ENCODE measurements at places on chromosomes 5 and 9. TPM values are rescaled to one million over a fixed set of nuclear protein-coding genes. Genes with fewer than 3 reads are reported as not detected.

Gene PCDHB3
- polyA plus RNA-seq = not detected

DNA sequence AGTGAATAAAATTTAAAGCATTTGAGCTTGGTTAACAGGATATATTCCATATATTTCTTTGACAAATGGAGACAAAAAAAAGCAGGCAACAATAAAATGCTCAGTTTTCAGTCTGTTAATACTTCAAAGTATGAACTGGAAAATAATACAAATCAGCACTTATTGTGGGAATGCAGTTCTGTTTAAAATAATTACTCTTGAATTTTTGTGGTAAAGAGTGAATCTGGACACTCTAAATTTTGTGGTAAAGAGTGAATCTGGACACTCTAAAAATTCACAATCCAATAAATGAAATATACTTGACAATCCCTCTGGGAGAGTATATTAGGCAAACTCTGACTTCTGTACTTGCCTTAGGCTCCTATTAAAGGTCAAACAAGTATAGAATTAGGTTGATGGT is 141.9 kb upstream of the RASA1 start:
- no peak for DNase-seq

Gene SEMA6A
- polyA plus RNA-seq = not detected

- no peak for DNase-seq
Measured at GRCh38 chr5:75632321-75632720, 21.1 kb downstream of the ANKDD1B start.

DNA sequence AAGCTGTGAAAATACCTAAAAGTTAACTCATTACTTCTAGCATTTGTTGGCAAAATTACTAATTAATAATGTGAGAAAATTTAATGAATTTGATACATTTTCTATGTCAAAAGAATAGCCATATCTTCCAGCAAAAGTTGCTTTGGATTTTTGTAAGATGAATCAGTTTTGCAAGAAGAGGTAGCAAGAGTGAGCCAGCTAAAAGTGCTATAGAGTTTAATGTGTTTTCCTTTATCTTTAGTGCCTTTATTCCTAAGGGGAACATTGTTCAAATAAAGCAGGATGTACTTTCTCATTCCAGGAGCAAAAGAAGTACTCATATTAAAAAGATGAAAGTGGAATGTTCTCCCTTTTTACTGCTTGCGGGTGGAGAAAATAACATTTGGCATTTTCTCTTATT is 622.2 kb downstream of the ANXA1 start:
- DNase-seq = no peak

Gene RECK
- 7.8 TPM for polyA plus RNA-seq

Gene SLC34A3
- not detected for polyA plus RNA-seq

- no peak for DNase-seq
Measured at GRCh38 chr9:29556746-29557145, 1983.5 kb upstream of the C9orf72 start.

Gene GSN
- polyA plus RNA-seq = 226 TPM

DNA sequence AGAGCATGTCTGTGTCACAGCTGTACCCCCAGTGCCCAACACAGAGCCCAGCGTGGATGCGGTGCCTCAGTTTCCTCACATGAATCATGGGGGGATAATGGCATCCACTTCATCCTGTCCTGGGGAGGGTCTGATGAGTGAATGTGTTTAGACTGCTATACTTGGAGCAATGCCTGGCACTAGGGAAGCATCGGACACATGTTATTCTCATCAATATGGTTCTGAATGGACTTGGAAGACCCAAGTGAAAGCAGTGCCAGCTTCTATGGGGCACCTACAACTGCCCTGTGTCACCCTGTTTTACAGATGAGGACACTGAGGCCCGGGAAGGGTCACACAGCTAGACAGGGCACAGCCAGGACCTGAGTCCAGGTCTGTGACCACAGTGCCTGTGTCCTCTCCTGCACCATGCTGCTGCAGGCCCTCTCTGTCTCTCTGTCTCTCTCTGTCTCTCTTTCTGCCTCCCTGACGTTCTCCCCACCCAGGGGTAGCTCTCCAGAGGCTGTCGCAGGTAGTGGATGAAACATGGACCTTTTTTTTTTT is 42.3 kb upstream of the NEK6 start:
- DNase-seq = no peak

Gene FBXL7
- polyA plus RNA-seq = not detected

- no peak for DNase-seq
Measured at GRCh38 chr5:3194271-3194670, 401.4 kb upstream of the IRX1 start.

Gene PCDHGB6
- 0.38 TPM for polyA plus RNA-seq

Gene C9
- polyA plus RNA-seq = not detected

- no peak for DNase-seq
Measured at GRCh38 chr5:150946351-150946905, 41.6 kb upstream of the ZNF300 start.

Gene ADAMTS16
- polyA plus RNA-seq = not detected

Gene IRX1
- not detected for polyA plus RNA-seq

DNA sequence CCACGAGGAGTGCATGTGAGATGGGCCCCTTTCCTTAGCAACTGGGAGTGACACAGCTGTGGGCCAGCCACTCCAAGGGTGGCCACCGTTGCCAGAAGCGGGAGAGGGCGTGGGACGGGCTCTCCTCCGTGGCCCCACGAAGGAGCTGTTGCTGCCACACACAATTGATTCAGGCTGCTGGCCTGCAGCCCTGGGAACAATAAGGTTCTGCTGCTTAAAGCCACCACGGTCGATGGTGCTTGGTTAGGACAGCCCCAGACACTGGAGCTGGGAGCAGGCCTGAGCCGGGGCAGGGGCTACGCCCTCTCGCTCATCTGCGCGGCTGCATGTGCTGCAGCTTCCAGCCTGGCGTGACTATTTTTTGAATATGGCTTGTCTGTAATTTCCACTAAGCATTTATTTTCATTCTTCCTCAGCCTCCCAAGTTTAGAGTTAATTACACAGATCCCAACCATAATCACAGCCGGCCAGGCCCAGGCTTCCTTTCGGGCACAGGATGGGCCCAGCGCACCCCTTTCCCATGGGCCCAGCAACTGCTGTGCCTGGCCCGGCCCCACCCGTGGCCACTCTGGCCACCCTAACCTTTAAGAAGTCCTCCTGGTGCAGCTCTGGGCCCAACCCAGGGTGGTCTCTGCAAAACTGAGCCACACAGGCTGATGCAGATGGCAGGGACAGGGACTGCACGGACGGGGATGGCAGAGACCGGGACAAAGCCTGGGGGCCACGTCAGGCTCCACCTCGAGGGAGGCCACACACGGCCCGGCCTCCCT is 49.7 kb downstream of the VAV2 start:
- DNase-seq = no peak

Gene TAF11L8
- not detected for polyA plus RNA-seq

DNA sequence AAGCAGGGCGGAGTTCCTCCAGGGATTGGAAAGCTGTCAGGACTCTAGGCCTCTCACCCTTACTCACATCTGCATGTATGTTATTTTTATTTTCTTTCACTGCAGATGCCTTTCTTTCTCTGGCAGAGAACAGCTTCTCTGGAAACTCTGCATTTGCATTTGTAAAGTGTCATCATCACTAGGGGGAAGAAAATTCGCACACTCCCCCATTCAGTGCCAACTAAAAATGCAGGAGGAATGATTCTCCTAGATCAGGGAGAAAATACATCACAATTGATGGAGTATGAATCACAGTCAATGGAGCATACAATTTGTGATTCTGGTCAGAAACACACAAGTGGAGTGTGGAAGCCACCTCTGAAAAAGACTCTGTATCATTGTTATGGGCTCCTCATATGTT is 351.4 kb upstream of the FTMT start:
- DNase-seq = no peak

Gene MEIKIN
- not detected for polyA plus RNA-seq

Gene PRRT1B
- not detected for polyA plus RNA-seq

DNA sequence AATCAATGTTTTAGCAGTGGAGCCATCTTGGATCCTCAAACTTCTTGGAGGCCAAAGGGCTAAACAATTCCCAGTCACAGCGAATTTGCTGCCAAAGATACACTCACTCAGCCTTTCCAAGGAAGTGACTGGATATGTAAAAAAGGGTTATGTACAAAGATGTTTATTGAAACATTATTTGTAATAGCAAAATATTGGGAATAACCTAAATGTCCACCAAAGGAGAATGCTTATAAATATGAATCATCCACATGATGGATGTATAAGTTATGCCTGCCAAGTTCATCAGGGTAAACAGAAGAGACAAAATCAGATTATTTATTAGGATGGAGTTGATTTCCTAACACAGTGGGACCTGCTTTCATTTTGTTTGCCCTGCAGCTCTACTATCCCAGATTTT is 145.2 kb upstream of the ABCA1 start:
- DNase-seq = no peak

Gene PSAT1
- polyA plus RNA-seq = 7.2 TPM

- DNase-seq = no peak
Measured at GRCh38 chr9:126465977-126466376, 139.3 kb downstream of the MVB12B start.

Gene PCDHB11
- not detected for polyA plus RNA-seq

Gene PCDHGB1
- polyA plus RNA-seq = not detected

DNA sequence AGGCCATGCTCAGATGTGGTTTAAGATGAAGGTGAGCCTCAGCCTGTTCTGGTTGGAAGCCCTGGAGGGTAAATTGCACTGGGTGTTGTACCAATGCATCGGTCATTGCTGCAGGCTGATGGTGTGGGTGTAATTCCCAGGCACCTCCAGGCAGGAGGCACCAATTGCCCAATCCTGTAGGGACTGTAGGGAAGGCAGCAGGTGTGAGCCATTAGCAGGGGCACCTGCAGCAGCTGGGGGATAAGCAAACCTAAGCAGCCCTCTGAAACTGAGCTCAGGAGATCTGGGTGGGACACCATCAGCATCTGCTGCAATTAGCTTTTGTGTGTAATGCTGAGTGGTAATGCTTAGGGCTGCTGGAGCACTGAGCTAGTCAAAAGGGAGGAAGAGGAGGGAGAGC is 190.1 kb upstream of the TBC1D2 start:
- no peak for DNase-seq

Gene CMBL
- 0.84 TPM for polyA plus RNA-seq

- no peak for DNase-seq
Measured at GRCh38 chr5:154262342-154262741, 71.8 kb downstream of the GALNT10 start.

Measured in immature natural killer cell (primary cell).